ENCODE measurements at places on chromosomes 2 and 18.

- DNase-seq: no peak
Observed at GRCh38 chr2:64086347-64087082, 57.7 kb downstream of the PELI1 start.

DNA sequence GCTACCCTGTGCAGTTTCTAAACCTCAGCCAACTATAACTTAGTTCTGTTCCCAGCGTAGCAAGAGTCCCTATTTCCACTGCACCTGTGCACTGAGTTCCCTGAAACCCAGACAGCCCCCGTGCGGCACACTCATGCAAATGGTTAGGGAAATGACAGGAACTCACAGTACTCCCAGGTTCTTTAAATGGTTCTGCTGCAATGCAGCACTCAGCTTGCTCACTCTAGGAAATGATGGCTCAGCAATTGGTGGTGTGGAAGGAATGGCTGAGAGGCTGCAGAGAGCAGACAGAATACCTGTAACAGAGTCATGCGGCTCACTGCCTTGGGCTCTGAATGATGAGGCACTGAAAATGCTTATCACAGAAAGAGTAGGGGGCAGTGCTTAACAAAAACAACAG is 143.0 kb downstream of the RAD51AP2 start:
- no peak for DNase-seq

DNA sequence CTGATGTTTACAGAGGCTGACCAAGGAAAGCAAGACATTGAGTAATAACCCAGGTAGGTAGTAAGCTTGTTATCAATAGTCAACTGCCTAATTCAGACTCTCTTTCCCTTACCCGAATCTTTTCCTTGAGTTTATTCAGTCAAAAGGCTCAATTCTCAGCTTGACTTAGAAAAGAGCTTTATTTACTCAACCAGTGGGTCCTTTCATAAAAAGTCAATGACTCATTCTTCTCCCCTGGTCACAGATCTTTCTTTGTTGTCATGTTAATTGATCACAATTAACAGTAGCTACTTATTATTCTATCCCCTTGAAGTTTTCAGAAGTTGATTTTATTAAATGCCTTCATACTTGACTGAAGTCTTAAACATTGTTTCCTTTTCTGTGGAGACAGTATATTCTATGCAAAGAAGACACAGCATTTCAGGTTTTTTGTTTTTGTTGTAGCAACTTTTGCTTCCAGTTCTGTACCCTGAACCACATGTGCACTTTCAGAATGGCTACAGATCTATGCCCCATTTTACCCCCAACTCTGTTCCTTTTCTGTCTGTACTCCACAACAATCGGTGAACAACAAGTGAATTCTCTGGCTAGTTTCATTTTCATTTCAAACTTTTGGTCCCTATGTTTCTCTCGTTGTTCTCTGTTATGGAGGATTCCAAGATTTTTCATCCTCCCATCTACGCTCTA is 428.3 kb downstream of the NCKAP5 start:
- no peak for DNase-seq

- DNase-seq: no peak
Observed at GRCh38 chr2:98900721-98901120, 35.3 kb downstream of the CRACDL start.

DNA sequence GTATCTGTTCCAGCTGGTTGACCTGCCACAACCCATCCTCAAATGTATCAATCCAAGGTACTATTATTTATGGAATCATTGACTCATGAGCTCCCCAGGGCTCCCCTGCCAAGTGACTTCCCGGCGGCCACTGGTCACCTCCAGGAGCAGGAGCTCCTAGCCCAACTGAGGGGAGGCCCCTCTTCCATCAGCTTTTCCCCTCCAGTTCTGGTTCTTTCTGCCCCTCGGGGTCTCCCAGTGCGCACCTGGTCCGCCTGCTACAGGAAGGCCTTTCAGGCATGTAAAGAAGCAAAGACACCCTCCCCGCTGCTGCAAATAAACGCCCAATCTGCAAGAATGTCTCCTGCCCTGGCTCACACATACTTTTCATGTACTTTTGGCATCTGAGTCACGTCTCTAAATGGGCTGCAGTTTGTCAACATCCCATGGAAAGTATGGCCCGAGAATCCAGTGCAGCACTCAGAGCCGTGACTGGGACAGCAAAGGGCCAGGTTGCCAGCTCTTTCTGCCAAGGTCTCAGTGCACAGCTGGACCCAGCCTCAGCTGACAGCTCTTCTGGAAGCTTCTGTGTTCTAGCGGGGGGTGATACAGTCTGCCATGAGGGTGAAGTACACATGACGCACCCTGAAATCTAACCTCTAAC is 41.4 kb downstream of the KLHL29 start:
- DNase-seq: no peak

- DNase-seq: no peak
Observed at GRCh38 chr18:292271-292670, 24.4 kb upstream of the THOC1 start.

- DNase-seq: peak; percentile 61
Observed at GRCh38 chr2:38720613-38721241, 30.4 kb downstream of the SRSF7 start.

- no peak for DNase-seq
Observed at GRCh38 chr18:25446972-25447371, 95.0 kb upstream of the ZNF521 start.

GRCh38 chr2:116487336-116487735 is 1327.2 kb upstream of the DDX18 start:
- no peak for DNase-seq

DNA sequence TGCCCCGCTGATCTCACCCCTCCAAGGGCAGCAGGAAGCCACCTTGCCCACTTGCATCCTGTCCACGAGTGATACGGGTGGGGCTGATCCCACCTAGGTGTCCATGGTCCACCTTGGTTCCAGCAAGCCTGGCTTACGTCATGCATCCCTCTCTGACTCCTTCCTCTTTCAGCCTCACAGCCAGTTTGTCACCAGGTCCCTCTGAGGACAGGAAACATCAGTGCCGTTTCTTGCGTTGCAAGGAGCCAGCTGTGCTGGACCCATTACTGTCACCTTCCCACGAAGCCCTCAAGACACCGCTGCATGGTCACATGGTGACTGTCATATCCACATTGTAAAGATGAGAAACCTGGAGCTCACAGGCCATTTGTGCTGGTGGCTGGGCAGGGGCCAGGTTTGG is 34.8 kb upstream of the TWIST2 start:
- DNase-seq: no peak

DNA sequence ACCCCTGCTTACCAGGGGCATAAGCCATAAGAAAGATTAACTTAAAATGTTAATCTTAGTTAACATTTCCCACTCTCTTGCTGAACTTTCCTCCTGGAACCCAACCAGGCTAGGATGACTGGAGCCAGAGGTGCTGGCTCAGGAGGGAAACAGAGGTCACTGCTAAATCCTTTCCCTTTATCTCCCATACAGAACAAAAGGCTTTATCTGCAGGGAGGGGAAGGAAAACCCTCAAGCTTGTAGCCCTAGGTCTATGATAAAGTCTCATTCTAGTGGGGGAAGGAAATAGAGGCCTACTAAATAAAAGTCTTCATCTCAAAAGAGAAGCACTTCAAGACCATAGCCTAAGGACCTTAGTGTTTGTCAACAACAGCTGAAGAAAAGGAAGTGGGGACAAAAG is 18.6 kb downstream of the HIBCH start:
- no peak for DNase-seq

DNA sequence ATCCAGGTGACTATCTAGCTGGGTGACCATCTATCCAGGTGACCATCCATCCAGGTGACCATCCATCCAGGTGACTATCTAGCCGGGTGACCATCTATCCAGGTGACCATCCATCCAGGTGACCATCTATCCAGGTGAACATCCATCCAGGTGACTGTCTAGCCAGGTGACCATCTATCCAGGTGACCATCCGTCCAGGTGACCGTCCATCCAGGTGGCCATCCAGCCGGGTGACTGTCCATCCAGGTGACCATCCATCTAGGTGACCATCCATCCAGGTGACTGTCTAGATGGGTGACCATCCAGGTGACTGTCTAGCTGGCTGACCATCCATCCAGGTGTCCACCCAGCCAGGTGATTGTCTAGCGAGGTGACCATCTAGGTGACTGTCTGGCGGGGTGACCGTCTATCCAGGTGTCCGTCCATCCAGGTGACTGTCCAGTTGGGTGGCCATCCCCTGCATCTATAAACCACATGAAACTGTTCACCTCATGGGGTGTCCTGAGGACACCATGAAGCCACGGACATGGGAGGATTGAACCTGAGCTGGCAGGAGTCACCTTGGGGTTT is 305.3 kb downstream of the NDUFA10 start:
- no peak for DNase-seq

DNA sequence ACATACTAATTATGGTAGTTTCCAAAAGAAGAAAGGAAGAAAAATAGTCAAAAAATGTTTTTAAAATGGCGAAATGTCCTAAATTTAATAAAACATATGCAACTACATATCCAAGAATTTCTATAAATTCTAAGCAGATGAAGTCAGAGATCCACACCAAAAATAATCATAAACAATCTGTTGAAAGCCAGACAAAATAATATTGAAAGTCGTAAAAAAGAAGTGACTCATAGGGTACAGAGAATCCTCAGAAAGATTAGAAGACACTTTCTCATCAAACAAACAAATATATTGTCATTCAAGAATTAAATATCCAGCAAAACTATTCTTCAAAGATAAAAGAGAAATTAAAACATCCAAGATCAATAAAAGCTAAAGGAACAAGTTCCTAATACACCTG is 281.4 kb upstream of the ZNF804A start:
- no peak for DNase-seq

DNA sequence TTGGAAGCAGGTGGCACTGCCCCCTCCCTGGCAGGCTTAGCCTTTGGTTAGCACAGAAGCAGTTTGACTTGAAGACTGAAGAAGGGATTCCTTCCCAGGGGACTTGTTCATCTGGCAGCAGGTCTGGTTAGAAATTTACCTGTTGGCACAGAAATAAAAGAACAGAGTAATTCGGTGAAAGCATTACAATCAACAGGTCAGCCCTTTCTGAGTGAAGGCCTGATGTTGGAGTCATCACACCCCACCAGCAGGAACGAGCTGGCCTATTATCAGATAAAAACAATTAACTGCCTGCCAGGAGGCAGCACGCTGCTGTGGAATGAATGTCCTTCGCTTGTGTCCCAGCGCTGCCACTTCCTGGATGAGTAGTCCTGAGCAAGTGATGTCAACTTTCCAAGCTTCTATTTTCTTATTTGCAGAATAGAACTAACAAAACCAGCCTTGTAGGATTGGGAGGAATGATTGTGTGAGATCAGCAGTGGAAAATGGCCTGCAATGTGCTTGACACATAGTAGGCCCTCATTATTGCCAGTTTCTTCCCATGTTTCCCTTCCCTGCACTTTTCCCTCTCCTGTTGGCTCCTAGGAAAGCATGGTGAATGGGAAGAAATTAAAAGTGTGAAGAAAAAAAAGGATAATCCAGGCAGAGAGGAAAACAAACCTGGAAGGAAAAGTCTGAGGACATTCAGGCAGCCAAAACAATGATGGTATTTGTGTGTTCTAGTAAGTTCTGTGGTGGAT is 29.0 kb downstream of the LGALSL start:
- no peak for DNase-seq

- DNase-seq: no peak
Observed at GRCh38 chr2:130972410-130972809, 120.8 kb downstream of the FAM168B start.

All from cerebellar nuclear complex (tissue), 1 donor.